ENCODE measurements at places on chromosomes 13 and 19. TPM values are rescaled to one million over a fixed set of nuclear protein-coding genes. Genes with fewer than 3 reads are reported as not detected.

DNA sequence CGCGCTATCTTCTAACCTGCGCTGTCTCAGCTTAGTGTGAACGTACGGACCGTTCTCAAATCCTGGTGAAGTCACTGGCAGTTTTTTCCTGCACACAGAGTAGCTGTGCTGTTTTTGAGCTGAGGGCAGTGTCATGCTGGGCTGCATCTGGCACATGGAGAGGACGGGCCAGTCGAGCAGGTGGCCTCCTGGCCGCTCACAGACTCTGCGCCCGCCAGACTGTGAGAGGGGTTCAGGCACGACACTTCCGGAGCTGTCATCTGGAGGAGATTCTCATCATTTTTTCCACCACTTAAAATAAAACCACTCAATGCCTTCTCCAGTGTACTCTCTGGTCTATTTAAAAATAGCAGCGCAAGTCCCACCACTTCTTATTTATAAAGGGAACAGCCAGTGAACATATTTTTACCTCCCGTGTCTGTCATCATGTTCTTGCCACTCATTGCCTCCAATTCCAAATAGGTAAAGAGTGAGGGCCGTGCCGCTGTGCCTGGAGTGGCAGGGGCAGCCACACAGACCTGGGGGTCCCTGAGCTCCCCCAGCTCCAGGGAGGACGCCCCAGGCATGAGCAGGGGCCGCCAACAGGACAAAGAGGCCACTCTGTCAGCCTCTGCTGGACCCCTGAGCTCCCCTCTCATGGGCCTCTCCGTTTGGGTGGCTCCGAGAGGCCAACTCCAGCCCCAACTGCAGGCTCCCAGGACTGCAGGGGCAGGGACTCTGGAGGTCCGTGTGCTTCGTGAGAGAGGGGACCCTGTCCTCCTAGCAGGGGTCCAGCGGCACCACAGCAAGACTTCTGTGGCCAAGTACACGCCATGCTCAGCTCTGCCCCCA, 36.9 kb upstream of the GRTP1 start:
- peaks cover 8% of the 10 kb centered on the region for H3K4me1 ChIP-seq
- no peak overlapping the region for H3K27ac ChIP-seq
- no peaks in the 10 kb centered on the region for H3K36me3 ChIP-seq
- H3K27me3 ChIP-seq = no peaks in the 10 kb centered on the region

DNA sequence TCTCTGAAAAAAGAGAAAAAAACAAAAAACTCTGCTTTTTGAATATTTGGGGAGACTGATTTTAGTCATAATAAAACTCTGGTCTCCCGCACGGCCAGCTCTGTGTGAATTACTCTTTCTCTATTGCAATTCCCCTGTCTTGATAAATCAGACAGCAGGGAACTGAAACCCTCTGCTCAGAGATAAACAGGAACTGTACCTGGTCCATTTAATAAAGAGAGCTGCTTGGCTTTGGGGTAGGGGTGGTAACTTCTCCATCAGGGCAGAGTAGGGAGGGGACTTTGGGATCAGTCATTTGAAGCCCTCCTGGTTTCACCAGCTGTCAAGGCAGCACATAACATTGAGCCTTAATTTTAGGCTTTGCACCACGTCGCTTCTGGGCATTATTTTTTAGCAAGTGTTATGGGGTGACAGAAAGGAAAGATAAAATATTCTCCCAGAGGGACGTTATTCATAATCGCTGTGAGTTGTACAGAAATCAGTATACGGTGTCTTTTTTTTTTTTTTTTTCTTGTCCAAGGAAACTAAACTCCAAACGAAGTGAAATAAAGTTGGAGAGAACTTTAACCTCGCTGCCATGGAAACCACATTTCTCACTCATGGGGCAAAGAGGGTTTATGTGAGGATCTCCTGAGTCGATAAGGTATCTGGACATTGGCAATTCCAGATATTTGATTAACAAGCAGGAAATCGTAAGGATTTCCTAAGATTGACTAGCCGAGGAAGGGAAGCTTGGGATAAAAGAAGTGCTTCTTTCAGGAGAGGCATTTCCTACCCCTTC, 99.0 kb upstream of the MRI1 start:
- H3K36me3 ChIP-seq = no peaks in the 10 kb centered on the region
- H3K4me3 ChIP-seq = no peak overlapping the region
- H3K4me1 ChIP-seq = no peaks in the 10 kb centered on the region

DNA sequence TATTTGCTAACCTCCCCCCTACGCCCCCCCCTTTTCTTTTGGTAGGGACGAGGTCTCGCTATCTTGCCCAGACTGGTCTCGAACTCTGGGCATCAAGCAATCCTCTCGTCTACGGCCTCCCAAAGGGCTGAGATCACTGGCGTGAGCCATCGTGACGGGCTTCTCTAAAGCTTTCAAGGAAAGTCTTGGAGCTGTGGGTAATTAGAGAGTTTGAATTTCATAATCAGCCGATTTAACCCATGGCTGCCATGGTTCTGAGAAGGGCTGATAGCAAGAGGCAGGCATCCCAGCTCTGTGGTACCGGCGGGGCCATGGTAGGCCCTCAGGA, 679 bp upstream of the ABHD8 start:
- DNase-seq = no peak
- no peaks in the 10 kb centered on the region for H3K36me3 ChIP-seq
- H3K27me3 ChIP-seq = no peaks in the 10 kb centered on the region
- H3K4me3 ChIP-seq = no peak overlapping the region
- peaks cover 59% of the 10 kb centered on the region for H3K4me1 ChIP-seq

DNA sequence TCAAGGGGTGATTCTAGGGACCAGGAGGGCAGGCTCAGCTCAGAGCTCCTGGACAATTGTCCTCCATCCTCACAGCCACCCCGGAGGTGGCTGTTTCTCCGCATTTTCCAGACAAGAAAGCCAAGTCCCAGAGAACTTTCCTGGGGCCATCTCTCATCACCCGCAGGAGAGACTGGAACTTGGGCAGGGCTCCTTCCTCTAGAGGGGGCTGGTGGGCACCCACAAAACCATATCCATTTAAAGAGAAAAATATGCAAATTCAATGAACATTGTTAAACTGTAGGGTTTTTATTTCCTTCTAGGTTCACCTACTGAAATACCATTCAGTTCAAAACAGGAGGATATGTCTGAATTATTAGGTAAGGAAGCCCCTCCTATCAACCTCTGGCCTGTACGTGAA, 16.6 kb downstream of the SPACA7 start:
- H3K4me1 ChIP-seq = no peaks in the 10 kb centered on the region
- no peak for DNase-seq
- no peaks in the 10 kb centered on the region for H3K36me3 ChIP-seq
- H3K27me3 ChIP-seq = no peaks in the 10 kb centered on the region
- H3K27ac ChIP-seq = no peak overlapping the region
- no peak overlapping the region for H3K4me3 ChIP-seq

The SERPINE3 gene
- not detected for total RNA-seq

DNA sequence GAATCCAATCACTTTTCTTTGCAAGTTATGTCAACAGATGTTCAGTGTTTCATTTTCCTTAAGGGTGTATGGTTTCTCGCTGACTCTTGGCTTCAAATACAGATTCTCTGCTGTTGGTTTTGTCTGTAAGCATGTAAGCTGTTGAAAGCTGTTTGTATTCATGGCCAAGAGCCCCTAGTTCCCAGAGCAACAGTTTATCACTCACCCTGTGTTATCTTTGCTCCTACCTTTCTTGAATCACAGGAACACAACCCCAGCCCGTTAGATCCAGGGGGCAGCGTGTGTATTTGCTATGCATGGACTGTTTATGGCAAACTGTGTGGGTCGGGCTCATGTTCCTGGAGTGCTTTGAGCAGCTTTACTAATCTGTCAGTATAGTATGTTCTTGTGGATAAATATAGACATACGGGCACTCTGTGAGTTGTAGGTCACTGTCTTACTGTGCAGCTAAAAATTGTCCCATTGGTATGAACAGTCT, 28.9 kb downstream of the FRY start:
- no peaks in the 10 kb centered on the region for H3K4me1 ChIP-seq
- H3K27ac ChIP-seq = no peak overlapping the region
- DNase-seq = no peak

DNA sequence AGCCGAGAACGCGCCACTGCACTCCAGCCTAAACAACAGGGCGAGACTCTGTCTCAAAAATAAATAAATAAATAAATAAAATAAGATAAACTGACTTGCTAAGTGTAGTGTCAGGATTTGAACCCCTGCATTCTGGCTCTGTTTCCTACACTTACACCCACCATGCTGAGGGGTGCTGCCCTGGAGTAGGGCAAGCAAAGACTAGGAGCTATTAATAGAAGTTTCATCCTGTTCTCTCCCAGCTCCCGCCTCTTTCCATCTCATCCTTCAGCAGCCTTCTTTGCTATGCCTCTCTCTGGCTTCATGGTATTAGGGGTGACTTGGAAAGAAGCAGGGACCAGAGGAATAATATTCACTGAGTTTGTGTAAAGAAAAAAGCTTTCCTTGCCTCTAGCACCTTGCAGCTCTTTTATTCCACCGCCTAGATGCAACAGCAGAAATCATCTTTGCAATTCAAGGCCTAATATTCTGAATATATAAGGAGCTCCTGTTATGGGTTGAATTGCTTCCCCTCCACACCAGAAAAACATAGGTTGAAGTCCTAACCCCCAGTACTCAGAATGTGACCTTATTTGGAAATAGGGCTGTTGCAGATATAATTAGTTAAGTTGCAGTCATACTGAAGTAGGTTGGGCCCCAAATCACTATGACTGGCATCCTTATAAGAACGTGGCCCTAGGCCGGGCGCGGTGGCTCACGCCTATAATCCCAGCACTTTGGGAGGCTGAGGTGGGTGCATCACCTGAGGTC, 8.7 kb upstream of the PLAUR start:
- peaks cover 45% of the 10 kb centered on the region for H3K4me1 ChIP-seq
- H3K4me3 ChIP-seq = no peak overlapping the region
- no peak overlapping the region for H3K27ac ChIP-seq
- no peaks in the 10 kb centered on the region for H3K27me3 ChIP-seq

- DNase-seq = no peak
- H3K36me3 ChIP-seq = no peaks in the 10 kb centered on the region
- H3K27me3 ChIP-seq = no peaks in the 10 kb centered on the region
- peaks cover 24% of the 10 kb centered on the region for H3K4me1 ChIP-seq
Measured at GRCh38 chr19:13729859-13730258, 34.5 kb upstream of the MRI1 start.

The DACH1 gene
- not detected for total RNA-seq

The KLF1 gene
- not detected for total RNA-seq

GRCh38 chr19:49490287-49491029, 3.0 kb downstream of the RPL13A start:
- DNase-seq = no peak
- peaks cover 14% of the 10 kb centered on the region for H3K4me1 ChIP-seq
- peak overlapping the region; percentile 100 for H3K4me3 ChIP-seq
- H3K27ac ChIP-seq = peak overlapping the region; percentile 86
- H3K27me3 ChIP-seq = no peaks in the 10 kb centered on the region
- H3K36me3 ChIP-seq = peaks cover 47% of the 10 kb centered on the region

The LHB gene
- total RNA-seq = 3.7 TPM

DNA sequence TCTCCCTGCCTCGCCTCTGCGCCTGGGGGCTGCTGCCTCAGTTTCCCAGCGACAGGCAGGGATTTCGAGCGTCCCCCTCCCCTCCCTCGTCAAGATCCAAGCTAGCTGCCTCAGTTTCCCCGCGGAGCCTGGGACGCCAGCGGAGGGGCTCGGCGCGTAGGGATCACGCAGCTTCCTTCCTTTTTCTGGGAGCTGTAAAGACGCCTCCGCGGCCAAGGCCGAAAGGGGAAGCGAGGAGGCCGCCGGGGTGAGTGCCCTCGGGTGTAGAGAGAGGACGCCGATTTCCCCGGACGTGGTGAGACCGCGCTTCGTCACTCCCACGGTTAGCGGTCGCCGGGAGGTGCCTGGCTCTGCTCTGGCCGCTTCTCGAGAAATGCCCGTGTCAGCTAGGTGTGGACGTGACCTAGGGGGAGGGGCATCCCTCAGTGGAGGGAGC, 722 bp upstream of the ICAM1 start:
- peaks cover 7% of the 10 kb centered on the region for H3K4me1 ChIP-seq
- H3K27me3 ChIP-seq = no peaks in the 10 kb centered on the region
- H3K27ac ChIP-seq = peak overlapping the region; percentile 28
- peaks cover 4% of the 10 kb centered on the region for H3K36me3 ChIP-seq
- DNase-seq = no peak
- peak overlapping the region; percentile 33 for H3K4me3 ChIP-seq

The LRG1 gene
- 1.3 TPM for total RNA-seq

The SLAIN1 gene
- total RNA-seq = 0.34 TPM

DNA sequence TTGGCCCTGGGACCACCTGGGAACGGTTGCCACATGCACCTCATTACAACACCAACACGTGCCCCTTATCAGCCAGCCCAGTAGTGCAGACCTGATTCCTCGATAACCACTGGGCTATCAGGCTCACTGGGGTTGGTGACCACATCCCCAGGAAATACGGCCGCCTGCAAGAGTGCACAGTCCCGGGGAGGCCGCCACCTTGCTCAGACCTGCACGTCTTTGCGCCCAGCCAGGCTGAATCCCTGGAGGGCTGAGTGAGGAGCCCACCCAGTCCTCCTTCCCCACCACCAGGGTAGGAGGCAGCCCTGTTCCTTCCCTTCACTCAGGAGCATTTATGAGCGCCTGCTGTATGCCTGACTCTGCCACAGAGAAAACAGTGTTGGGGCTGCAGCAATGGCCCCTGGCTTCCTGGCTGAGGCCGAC, 67.8 kb downstream of the CEBPG start:
- DNase-seq = no peak
- H3K27me3 ChIP-seq = no peaks in the 10 kb centered on the region
- H3K4me3 ChIP-seq = no peak overlapping the region
- H3K27ac ChIP-seq = no peak overlapping the region

GRCh38 chr19:46839752-46840497, 10.7 kb downstream of the AP2S1 start:
- peaks cover 27% of the 10 kb centered on the region for H3K4me1 ChIP-seq
- H3K36me3 ChIP-seq = peaks cover 29% of the 10 kb centered on the region
- DNase-seq = no peak
- H3K27ac ChIP-seq = no peak overlapping the region
- no peaks in the 10 kb centered on the region for H3K27me3 ChIP-seq

GRCh38 chr13:112779856-112780604, 90.2 kb downstream of the ATP11A start:
- H3K27ac ChIP-seq = no peak overlapping the region
- no peaks in the 10 kb centered on the region for H3K36me3 ChIP-seq
- H3K4me3 ChIP-seq = no peak overlapping the region

The EID2B gene
- 1.2 TPM for total RNA-seq

The LDLR gene
- 92.4 TPM for total RNA-seq

DNA sequence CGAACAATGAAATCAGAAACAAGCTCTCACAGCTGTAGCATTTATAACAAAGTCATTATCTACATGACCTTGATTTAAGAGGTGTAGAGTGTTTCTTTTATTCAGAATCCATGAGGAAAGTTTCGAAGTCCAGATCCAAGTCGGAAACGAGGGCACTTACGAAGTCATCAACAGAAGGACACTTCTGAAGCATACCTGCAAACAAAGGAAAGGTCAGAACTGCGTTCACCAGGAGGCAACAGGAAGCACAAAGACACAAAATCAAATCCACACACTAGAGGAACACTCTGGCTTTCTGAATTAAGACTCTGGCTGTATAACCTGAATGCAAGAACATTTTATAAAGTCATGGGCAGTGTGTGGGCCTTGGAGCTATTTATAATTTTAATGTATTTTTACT, 158.9 kb downstream of the MIPEP start:
- no peaks in the 10 kb centered on the region for H3K27me3 ChIP-seq
- H3K36me3 ChIP-seq = no peaks in the 10 kb centered on the region
- H3K27ac ChIP-seq = no peak overlapping the region
- no peaks in the 10 kb centered on the region for H3K4me1 ChIP-seq

The CGB8 gene
- 0.34 TPM for total RNA-seq

All from HCT116 (cell line).